Stimulated activated CD8-positive, alpha-beta memory T cell treated with anti-CD3 and anti-CD28 coated beads, Interleukin-15, amount 100 ng/mL, for 1 hour (primary cell): ENCODE measurements at places on chromosomes 13 and 19.

DNA sequence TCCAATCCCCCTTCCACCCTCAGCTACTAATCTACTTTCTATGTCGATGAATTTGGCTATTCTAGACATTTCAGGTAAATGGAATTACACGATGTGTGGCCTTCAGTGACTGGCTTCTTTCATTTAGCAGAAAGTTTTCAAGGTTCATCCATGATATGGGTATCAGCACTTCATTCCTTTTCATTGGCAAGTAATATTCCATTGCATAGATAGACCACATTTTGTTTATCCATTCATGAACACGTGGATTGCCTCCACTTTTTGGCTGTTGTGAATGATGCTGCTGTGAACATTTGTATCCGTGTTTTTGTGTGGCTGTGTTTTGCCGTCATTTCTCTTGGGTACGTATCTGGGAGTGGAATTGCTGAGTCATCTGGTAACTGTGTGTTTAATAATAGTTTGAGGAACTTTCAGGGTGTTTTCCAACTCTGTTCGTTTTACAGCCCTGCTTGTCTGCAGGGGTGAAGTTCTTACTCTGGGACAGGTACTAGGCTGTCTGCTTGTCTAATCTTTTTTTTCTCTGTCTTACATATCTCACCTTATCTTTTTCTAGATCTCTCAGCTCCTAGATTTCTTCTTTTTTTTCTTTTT lies 32.5 kb downstream of the MARK4 start:
- no peak for DNase-seq

- DNase-seq = no peak
Measured at GRCh38 chr19:12888006-12888603, 1.1 kb upstream of the KLF1 start.

GRCh38 chr13:84528408-84529070 lies 646.3 kb upstream of the SLITRK1 start:
- no peak for DNase-seq

DNA sequence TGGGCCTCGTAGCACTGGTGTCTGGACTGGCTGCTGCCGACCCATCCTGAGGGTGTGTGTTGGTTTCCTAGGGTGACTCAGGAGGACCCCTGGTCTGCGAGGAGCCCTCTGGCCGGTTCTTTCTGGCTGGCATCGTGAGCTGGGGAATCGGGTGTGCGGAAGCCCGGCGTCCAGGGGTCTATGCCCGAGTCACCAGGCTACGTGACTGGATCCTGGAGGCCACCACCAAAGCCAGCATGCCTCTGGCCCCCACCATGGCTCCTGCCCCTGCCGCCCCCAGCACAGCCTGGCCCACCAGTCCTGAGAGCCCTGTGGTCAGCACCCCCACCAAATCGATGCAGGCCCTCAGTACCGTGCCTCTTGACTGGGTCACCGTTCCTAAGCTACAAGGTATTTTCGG lies 13.8 kb downstream of the TIMM13 start:
- DNase-seq = no peak

DNA sequence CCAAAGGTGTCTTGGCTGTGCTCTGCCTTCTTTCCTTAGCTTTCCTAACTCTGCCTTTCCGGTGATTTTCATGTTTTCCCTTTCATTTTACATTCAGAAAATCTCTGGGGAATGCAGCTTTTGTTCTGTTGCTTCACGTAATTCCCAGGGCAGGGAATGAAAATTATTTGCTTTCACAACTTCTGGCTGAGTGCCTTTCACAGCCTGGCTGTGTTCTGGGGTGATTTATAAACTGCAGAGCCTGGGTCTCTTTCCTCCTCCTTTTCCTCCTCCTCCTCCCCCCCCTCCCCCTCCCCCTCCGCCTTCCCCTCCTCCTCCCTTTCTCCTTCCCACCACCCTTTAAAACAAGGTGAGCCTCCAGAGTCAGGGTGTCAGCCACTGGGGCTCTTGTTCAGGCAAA lies 84.3 kb downstream of the RNASEH2B start:
- no peak for DNase-seq

DNA sequence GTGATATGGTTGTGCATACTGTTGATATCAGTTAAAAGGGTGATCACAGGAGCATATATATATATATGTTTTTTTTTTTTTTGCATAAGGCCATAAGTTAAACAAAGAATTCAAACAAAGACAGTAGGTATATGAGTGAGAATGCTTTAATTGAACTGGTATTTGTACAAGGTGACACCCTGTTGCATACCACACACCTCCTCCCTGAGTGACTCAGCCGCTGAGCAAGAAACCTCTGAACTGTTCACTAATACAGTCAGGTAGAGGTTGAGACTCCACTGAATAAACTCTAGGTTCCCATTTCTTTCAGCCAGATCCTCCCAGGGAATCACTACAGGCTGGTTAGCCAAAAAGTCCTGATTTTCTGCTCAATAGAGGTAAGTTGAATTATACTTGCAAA lies at the start of gene SCEL:
TSS of gene SCEL (plus strand) at position 259 of the 400 bp plus-strand sequence. CDS start 20,170 bp downstream, outside the sequence.
- DNase-seq = no peak

DNA sequence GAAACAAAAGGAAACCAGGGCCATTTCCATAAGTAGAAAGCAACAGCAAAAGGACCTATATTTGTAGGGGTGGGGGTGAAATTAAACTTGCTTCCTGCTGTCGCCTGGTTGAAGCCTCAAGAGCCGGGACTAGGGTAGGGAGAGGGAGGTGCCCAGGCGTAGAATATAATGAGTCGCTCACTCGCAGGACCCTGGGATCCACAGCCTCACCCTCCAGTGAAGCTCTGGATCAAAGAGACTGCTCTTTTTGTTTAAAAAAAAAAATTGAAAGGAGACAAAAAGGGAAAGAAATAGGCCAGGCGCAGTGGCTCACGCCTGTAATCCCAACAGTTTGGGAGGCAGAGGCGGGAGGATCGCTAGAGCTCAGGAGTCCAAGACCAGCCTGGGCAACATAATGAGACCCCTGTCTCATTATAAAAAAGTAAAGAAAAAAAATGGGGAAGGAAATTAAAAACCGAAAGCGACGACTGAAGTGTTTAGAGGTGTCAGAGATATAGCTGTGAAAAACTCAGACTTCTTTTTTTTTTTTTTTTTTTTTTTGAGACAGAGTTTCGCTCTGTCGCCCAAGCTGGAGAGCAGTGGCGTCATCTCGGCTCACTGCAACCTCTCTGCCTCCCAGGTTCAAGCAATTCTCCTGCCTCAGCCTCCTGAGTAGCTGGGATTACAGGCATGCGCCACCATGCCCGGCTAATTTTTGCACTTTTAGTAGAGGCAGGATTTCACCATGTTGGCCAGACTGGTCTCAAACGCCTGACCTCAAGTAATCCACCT lies 10.9 kb upstream of the ADGRE5 start:
- DNase-seq = no peak

- no peak for DNase-seq
Measured at GRCh38 chr13:30431269-30431940, 9.1 kb downstream of the UBE2L5 start.

DNA sequence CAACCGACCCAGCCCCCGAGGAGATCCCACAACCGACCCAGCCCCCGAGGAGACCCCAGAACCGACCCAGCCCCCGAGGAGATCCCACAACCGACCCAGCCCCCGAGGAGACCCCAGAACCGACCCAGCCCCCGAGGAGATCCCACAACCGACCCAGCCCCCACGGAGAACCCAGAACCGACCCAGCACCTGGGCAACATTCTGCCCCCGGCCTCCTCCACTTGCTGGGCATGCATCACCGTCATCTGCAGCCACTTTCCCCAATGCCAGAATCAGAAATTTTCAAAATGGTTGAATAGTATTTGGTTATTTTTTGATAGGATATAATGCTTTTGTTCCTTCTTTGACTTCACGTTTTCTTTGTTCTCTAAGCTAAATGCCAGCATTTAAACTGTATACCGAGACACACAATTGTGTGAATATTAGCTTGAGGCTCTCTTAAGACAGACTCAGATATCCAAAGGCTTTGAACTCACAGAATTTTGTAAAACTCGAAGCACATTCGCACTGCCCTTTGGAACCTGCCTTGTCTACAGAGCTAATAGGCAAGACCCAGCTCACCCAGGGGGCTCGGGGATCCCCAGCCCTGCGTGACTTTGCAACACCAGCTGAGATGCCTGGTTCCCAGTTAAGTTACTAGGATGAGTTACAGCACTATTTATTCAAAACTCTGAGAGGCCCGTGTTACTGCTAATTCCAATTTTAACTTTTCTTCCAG lies 15.5 kb upstream of the RASA3 start:
- no peak for DNase-seq

GRCh38 chr19:31970027-31970461 lies 375.4 kb upstream of the ZNF507 start:
- DNase-seq = no peak

DNA sequence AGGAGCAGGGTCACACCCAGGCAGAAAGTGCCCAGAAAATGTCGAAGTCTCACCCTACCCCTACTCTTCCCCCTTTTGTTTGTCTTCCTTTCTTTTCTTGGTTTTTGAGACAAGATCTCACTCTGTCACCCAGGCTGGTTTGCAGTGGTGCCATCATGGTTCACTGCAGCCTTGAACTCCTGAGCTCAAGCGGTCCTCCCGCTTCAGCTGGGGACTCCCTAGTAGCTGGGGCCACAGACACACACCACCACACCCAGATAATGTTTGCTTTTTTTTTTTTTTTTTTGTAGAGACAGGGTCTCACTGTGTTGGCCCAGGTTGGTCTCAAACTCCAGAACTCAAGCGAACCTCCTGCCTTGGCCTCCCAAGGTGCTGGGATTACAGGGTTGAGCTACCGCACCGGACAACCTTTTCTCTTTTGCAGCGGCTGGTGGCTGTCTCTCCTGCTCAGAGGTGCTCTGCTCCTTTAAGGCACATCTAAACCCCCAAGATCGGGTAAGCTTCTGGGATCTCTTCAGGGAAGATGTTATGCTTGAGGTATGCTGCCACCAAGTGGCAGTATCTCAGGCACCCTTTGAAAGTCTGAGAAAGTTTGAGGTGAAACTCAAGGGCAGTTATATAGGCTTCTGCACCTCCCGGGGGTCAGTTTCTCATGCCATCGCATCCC lies 22.4 kb upstream of the EBI3 start:
- no peak for DNase-seq
